ENCODE measurements at places on chromosomes 2 and 18.

DNA sequence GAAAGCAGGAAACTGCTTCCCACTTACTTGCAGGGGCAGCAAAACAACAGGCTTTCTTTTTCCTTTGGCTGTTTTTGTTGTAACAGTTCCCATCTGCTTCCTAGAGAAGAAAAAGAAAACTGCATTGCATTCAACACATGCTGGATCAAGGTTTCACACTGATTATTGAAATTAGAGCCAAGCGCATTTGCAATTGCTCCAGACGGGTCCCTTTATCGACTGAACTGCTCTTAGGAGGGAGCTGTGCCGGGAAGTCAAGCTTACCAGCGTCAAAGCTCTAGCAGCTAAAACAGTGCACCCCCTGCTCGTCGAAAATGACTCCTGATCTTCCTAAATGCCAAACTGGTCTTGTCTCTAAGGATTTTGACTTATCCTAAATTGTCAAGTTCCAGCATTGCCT is 164.0 kb upstream of the SESTD1 start:
- peaks cover 2% of the 10 kb centered on the region for H3K4me1 ChIP-seq
- H3K36me3 ChIP-seq = no peaks in the 10 kb centered on the region

DNA sequence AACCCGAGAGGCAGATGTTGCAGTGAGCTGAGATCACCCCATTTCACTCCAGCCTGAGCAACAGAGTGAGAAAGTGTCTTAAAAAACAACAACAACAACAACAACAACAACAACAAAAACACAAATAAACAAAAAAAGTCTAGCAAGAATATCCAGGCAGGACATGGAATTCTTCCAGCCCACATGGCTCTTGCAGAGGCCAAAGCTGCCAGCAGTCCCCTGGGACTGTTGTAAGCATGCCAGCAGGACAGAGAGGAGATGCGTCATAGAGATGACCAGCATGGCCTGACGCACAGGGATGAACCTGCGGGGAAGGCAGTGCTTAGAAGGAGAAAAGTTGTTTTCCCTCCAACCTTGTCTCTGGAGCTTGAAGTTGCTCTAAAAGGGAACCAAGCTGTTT is 182.3 kb upstream of the PGAP1 start:
- no peak overlapping the region for H3K27ac ChIP-seq
- no peak overlapping the region for H3K4me3 ChIP-seq
- peak; percentile 34 for DNase-seq
- H3K36me3 ChIP-seq = no peaks in the 10 kb centered on the region
- peaks cover 5% of the 10 kb centered on the region for H3K4me1 ChIP-seq

DNA sequence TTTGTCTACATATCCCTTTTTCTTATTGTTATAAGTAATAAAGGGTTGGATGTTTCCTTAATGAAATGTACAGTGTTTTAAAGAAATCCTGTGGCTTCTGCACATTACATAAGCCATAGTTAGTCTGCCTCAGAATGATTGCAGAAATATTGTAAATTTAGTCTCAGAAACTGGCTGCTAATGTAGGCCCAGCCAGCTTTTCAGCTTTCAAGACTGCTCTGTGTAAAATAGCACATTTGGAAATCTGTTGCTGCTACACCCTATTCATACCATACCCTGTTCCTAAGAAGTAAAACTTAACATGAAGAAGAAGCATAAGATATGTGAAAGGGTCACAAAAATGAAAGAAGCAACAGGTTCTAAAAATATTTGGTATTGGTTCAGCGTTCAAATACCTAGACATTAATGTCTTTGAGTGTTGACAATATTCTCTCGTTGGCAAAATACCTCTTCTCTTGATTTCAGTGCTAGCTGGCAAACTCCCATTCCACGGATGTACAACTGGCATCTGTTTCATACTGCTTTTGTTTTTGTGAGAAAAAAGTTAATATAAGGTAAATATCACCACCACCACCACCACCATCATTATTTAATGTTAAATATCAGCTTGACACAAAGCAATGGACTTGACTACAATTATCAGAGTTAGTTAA is 19.2 kb upstream of the NCKAP1 start:
- no peak for DNase-seq
- H3K27ac ChIP-seq = no peak overlapping the region

DNA sequence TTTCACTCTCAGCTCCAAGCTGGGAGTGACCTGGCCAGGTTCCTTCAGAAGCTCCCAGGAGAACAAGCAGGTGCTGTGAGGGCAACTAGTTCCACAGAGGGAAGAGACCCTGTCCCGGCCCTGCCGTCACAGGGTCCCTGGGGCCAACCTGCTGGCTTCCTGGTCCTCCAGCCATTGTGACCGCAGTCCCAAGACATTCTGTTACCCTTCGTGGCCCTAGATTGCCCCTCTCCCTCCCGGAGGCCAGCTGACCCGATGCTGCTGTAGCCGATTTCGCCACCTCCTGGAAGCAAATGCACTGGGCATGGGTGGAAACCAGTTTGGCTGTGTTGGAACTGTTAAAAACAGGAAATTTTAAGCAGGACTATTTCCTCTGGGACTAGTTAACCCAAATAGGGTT is 55.4 kb downstream of the EPAS1 start:
- no peaks in the 10 kb centered on the region for H3K4me1 ChIP-seq
- H3K36me3 ChIP-seq = no peaks in the 10 kb centered on the region
- H3K27me3 ChIP-seq = no peaks in the 10 kb centered on the region
- no peak for DNase-seq
- H3K27ac ChIP-seq = no peak overlapping the region

GRCh38 chr18:48227206-48227605 is 182.0 kb downstream of the ZBTB7C start:
- peaks cover 25% of the 10 kb centered on the region for H3K4me1 ChIP-seq
- H3K27me3 ChIP-seq = no peaks in the 10 kb centered on the region
- no peaks in the 10 kb centered on the region for H3K36me3 ChIP-seq
- H3K27ac ChIP-seq = no peak overlapping the region
- DNase-seq = no peak

- H3K27me3 ChIP-seq = no peaks in the 10 kb centered on the region
- no peak overlapping the region for H3K27ac ChIP-seq
- H3K4me1 ChIP-seq = no peaks in the 10 kb centered on the region
- H3K36me3 ChIP-seq = no peaks in the 10 kb centered on the region
- DNase-seq = no peak
Measured at GRCh38 chr2:54279385-54279784, 23.4 kb upstream of the TSPYL6 start.

DNA sequence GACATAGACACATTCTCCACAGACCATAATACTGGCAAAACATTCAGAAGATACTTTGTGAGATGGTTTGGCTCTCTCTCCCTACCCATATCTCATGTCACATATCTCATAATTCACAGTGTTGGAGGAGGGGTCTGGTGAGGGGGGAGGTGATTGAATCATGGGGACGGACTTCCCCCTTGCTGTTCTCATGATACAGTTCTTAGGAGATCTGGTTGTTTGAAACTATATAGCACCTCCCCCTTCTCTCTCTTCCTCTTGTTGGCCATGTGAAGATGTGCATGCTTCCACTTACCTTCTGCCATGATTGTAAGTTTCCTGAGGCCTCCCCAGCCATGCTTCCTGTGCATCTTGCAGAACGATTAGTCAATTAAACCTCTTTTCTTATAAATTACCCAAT is 61.1 kb downstream of the HK2 start:
- no peaks in the 10 kb centered on the region for H3K4me1 ChIP-seq
- H3K27me3 ChIP-seq = peaks cover 2% of the 10 kb centered on the region

DNA sequence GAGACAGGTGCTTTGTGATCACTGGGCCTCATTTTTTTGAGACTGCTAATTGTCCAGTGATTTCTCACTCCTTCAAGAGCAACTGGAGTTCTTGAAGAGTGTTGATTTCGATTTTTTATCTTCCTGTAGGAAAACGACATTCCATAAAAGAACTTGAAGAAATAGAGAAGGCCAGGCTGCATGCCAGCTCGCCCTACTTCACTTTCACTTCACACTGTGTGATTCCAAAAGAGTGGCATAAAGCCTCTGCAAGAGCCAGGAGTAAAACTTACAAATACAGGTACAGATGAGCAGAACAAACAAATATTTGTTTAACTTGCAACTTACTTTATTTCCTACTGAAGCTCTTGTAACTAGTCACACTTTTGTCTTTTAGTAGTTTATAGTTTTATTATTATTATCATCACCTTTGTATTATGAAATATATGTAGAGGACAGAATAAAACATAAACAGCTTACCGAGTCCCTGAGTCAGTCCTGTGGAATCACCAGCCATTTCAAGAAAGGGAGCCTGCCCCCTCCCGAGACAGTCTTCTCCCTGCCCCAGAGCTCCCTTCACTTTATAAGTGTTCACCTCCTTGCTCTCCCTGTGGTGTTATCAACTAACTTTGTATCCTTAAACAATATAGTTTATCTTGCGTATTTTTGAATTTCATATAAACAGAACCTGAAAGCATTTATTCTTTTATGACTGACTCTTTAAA is 8.7 kb downstream of the FAM228A start:
- no peaks in the 10 kb centered on the region for H3K27me3 ChIP-seq
- H3K27ac ChIP-seq = no peak overlapping the region
- no peak overlapping the region for H3K4me3 ChIP-seq
- H3K36me3 ChIP-seq = no peaks in the 10 kb centered on the region
- DNase-seq = no peak
- no peaks in the 10 kb centered on the region for H3K4me1 ChIP-seq

DNA sequence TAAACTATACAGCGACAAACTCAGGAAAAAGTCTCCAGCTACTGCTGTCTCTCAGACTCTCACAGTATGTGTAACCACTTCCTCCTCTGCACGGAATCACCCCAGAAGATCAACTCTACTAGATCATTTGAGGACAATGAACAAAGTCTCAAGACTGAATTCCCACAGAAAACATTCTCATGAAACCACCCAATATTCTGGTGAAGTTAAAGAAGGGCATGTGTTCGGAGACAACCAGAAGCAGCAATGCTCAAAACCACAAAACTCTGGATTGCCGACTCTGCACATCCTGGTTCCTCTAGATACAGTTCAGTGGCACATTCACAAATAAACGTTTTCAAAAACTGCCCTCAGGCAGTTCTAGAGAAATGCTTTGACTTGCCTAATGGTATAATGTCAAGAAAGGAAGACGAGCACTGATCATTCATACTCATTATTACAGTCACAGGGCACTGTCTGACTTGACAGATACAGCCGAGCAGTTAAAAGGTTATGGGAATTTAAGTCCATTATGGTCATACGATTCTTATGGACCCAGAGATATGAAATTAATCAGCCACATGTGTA is 91.9 kb upstream of the STK17B start:
- no peak overlapping the region for H3K27ac ChIP-seq
- H3K27me3 ChIP-seq = no peaks in the 10 kb centered on the region
- H3K4me1 ChIP-seq = no peaks in the 10 kb centered on the region
- H3K36me3 ChIP-seq = no peaks in the 10 kb centered on the region

- no peak overlapping the region for H3K4me3 ChIP-seq
- peak overlapping the region; percentile 6 for H3K27ac ChIP-seq
- DNase-seq = peak; percentile 46
- peaks cover 6% of the 10 kb centered on the region for H3K4me1 ChIP-seq
Measured at GRCh38 chr18:77056344-77057005, 76.1 kb downstream of the MBP start.

GRCh38 chr2:41933585-41934320 is 114.1 kb upstream of the PKDCC start:
- H3K4me3 ChIP-seq = no peak overlapping the region
- peaks cover 39% of the 10 kb centered on the region for H3K4me1 ChIP-seq
- H3K36me3 ChIP-seq = no peaks in the 10 kb centered on the region
- peak; percentile 65 for DNase-seq
- H3K27ac ChIP-seq = peak overlapping the region; percentile 88
- H3K27me3 ChIP-seq = no peaks in the 10 kb centered on the region

DNA sequence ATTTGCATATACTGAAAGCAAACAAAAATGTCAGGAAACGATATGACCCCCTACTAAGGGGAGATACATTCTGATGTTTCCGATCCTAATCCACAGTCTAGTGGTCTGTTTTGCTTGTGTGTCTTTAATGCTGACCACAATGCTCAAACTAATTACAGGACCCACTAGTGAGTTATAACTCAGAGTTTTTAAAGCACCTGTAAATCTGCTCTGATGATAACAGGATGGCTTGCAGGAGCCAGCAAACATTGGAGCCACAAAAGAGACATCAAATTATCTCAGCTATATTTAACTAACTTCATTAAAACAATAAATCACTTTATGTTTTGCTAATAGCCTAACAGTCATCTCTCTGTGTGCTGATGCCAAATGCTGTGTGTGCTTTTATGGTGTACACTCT is 300.3 kb downstream of the NBAS start:
- no peaks in the 10 kb centered on the region for H3K27me3 ChIP-seq
- peaks cover 1% of the 10 kb centered on the region for H3K4me1 ChIP-seq
- H3K27ac ChIP-seq = no peak overlapping the region
- DNase-seq = no peak

- no peaks in the 10 kb centered on the region for H3K4me1 ChIP-seq
- DNase-seq = no peak
- H3K27me3 ChIP-seq = no peaks in the 10 kb centered on the region
Measured at GRCh38 chr18:10840743-10841142, 308.6 kb downstream of the PIEZO2 start.

GRCh38 chr2:208722731-208723130 is 316.1 kb downstream of the PTH2R start:
- no peak overlapping the region for H3K4me3 ChIP-seq
- H3K36me3 ChIP-seq = no peaks in the 10 kb centered on the region
- no peaks in the 10 kb centered on the region for H3K27me3 ChIP-seq
- H3K27ac ChIP-seq = no peak overlapping the region
- no peak for DNase-seq

DNA sequence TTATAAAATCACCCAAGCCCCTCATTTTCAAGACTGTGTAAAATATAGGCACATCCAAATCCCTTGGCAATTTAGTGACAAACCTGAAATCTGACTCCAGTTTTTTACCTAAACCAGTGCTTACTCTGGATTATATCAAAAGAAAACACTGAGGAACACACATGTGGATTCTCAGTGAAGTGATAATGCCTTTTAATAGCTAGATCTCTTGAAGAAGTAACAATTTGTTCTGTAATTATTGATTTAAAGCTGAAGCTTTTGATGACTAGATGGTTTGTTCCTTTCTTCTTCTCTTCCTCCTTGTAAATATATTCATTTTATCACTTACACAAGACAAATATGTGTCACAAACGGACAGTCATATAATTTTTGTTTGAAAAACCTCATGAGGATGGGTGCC is 894.6 kb downstream of the DCC start:
- no peaks in the 10 kb centered on the region for H3K36me3 ChIP-seq
- no peak overlapping the region for H3K27ac ChIP-seq
- no peaks in the 10 kb centered on the region for H3K27me3 ChIP-seq
- DNase-seq = no peak

- no peaks in the 10 kb centered on the region for H3K36me3 ChIP-seq
- no peaks in the 10 kb centered on the region for H3K4me1 ChIP-seq
- H3K27me3 ChIP-seq = no peaks in the 10 kb centered on the region
- H3K4me3 ChIP-seq = no peak overlapping the region
Measured at GRCh38 chr2:24540011-24540477, 49.0 kb downstream of the NCOA1 start.

GRCh38 chr2:48755473-48755872 is at the start of gene LHCGR:
Gene LHCGR (minus strand): TSS chr2:48755724. CDS start chr2:48755671, 53 bp downstream.
- H3K4me1 ChIP-seq = no peaks in the 10 kb centered on the region
- H3K27ac ChIP-seq = no peak within 1 kb of the TSS
- H3K36me3 ChIP-seq = no peaks in the 10 kb centered on the region
- DNase-seq = no peak
